Activated CD4-positive, alpha-beta T cell treated with anti-CD3 and anti-CD28 coated beads, Interleukin-2, Interleukin-6, amounts not matched to agents 100 ng/mL and 50 ng/mL, durations not matched to agents 16 hours and 8 hours (primary cell): ENCODE measurements at places on chromosomes 7 and 10.
A peak's percentile ranks its signal among the peaks of the same experiment; 100 is the strongest.

- no peak for DNase-seq
Observed at GRCh38 chr7:95536656-95537311, 51.0 kb downstream of the ASB4 start.

GRCh38 chr7:99837649-99838361, 10.0 kb downstream of the CYP3A43 start:
- DNase-seq, result peak; percentile 4

DNA sequence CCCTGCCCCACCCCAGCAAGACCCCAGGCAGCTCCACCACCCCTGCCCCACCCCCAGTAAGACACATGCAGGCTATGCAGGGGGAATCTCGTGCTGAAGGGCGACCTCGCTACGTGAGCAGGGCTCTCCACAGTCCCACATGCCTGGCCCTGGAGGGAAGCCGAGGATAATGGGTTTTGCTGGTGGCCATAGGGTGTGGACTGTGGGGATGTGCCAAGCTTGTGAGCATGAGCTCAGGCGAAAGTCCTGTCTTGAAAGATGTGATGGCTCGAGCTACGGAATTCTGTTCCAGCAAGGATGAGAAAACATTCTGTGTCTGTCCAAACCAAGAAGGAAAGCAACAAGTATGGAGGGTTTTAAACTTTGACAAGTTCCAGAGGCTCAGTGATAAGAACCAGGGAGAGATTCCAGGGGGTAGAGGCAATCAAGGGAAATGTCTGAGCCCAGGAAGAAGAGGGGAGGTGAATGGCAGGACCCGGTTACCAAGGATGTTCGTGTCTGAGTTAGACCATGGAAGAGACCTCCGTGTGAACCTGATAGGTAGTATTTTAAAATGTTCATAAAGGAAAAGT, 63.1 kb downstream of the PYROXD2 start:
- no peak for DNase-seq

DNA sequence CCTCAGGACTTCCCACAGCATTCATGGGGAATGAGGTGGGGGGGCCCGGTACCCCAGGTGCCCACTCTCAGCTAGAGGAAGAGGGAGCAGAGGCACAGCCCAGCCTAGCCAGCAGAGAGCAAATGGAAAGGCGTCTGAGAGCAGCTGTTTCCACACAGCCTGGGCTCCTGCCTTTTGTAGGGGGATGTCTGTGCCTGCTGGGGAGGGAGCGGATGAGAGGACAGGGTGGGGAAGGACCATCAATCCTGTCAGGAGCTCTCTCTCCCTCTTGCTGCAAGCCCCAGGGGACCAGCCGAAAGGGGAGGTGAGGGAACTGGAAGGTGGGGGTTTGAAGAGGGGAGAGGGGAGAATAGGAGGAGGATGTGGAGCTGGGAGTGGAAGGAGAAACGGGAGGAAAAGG, at the start of gene PKD2L1:
Gene PKD2L1 (minus strand): TSS at position 150 of the 400 bp plus-strand sequence. CDS start 125 bp downstream, at position 25.
- DNase-seq, result no peak

GRCh38 chr7:130945411-130945811, 211.4 kb upstream of the KLF14 start:
- DNase-seq, result no peak

GRCh38 chr10:129971381-129972144, 7.5 kb upstream of the EBF3 start:
- peak; percentile 58 for DNase-seq

DNA sequence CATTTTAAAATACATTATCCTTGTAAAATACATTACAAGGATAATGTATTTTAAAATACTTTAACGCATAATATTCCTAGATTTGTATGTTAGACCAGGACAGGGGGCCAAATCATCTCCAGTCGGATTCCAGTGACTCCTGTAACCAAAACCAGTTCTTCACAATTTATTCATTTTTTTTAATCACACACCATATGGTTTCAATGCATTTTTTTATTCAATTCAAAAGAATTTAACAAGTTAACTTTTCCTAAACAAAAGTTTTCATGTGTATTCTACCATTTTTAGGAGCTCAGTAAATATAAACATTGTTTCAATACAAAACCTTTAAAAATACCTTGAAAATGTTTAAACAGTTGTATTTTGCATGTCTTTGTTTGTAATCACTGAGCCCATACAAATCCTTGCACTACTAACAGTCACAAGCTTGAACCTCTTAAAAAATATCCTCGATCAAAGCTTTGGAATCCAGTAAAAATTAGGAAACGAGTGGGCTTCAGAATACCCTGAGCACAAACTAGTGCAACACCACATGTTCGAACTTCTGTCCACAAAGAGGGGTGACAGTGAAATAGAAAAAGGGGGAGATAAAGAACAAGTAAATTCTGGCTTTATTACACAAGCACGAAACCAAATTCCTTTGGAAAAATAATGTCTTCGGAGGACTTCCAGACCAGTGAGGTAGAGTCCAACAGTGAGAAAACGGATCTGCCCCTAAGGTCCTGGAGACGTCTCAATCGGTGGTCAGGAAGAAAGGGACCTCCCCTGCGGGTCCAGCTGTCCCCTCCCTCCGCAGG, 1.6 kb downstream of the CCDC71L start:
- no peak for DNase-seq

DNA sequence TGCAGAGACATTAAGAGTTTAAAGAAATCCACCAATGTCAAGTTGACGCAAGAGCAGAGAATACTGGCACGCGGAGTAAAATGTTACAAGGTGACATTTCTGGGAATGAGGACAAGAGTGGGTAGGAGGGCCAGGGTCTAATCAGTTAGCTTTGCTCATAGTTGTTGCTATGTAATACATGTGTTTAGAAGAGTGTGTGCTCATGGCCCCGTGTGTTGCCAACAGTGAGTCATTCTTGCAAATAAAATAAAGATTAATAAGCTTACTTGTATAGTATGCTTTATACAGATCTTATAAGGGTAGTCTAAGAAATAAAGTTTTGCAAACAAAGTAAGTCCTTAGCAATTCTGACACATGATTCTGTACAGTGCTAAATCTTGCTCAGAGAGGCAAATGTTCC, 64.5 kb downstream of the DNMBP start:
- DNase-seq, result no peak

GRCh38 chr7:55572378-55573233, at the start of gene VOPP1:
Gene VOPP1 (minus strand): TSS chr7:55572502. CDS start chr7:55572324, 178 bp downstream.
- peak; percentile 74 for DNase-seq
